ENCODE measurements at places on chromosomes 16 and 17. TPM values are rescaled to one million over a fixed set of nuclear protein-coding genes. Genes with fewer than 3 reads are reported as not detected.

- DNase-seq = no peak
Measured at GRCh38 chr17:40561871-40562611, 3.2 kb downstream of the CCR7 start.

DNA sequence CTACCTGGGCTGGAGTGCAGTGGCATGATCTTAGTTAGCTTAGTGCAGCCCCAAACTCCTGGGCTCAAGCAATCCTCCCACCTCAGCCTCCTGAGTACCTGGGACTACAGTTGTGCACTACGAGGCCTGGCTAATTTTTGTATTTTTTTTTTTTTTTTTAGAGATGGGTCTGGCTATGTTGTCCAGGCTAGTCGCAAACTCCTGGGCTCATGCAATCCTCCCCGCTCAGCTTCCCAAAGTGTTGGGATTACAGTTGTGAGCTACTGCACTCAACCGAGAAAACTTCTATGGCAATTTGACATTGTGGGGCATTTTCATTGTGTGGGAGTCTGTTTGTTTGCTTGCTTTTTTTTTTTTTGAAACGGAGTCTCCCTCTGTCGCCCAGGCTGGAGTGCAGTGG is 30.0 kb downstream of the CRISPLD2 start:
- no peak for DNase-seq

DNA sequence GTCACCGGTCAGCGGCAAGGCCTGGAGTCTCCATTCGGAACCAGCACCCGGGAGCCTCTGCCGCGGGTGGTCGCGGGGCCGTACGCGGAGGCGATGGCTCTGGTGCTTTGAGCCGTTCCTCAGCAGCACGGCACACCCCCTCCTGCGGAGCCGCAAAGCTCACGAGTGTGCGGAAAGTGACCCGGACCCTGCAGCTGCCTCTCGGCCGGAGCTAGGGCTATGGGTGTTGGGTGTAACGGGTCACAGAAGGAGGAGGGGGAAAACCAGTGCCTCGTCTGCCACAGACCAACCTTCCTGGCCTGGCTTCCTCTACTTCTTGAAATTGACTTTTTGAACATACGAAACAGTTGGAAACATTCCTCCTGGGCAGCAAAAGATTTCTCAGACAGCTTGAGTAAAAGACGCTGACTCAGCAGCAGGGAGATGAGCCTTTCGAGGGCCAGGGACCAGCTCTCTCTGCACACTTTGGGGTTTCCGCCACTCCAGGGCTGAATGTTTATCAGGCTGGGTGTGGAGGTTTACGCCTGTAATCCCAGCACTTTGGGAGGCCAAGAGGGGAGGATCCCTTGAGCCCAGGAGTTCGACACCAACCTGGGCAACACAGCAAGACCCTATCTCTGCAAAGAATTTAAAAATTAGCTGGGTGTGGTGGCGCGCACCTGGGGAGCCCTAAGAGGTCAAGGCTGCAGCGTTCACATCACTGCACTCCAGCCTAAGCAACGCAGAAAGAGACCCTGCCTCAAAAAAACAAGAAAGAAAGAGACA is 26.4 kb upstream of the PITPNA start:
- DNase-seq = no peak

- DNase-seq = no peak
Measured at GRCh38 chr16:86337138-86337537, 173.2 kb upstream of the FOXF1 start.

DNA sequence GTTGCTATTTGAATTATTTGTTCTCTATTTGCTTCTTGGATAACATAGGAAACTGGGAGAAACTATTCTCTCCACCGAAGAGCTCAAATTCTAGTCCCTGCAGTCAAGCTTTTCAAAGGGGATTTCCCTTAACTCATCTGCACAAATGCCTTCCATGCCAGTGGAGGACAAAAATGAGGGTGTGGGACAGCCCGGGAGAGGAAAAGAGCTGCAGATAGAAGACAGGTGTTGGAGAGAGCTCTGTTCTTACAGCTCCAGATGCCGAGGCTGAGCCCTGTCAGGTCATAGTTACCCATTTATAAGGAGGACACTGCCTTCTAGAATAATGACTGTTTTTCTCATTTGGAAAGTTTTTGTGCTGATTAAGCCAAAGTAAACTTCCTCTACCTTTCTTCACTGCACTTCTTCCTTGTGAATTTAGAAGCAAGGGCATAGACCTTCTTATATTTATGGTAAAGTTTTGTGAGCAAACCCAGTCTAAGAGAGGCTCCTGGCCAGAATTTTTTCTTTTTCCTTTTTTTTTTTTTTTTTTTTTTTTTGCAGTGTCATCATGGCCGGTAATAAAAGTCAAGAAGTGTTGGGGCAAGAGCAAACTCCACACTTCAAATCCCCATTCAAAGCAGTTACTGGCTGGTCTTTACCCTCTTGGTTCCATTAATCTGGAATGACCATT is 177.2 kb downstream of the ABCC12 start:
- DNase-seq = no peak

DNA sequence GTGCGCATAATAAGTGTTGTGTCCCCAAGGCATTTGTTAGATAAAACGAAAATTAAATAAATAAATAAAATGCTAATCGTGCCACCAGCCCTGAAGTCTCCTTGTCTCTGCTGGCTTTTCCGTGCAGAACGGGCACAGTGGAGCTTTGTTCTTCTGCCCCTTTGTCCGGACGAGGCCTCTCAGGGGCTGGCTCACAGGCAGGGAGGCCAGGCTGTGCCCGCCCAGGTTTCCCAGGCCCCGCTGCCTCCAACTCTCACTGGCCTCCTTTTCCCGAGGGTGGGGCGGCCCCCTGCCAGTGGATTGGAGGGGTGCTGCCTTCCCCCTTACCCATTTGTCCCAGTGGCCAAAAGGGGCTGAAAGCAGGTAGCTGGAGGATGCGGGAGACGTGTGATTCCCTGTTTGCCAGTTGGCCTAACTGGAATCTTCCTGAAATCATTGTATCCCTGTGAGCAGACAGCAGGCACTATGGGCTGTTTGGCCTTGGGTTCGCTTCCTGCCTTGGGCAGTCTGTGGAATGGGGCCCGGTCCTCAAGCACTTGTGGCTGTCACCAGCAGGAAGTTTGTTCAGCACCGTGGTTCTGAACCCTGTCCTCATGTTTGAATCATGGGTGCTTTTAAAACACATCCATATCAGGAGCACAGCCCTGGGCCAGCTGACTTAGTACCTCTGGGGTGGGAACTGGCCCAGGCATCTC is 64.4 kb downstream of the KSR1 start:
- no peak for DNase-seq

- DNase-seq = no peak
Measured at GRCh38 chr17:59844884-59845594, 47.7 kb downstream of the TUBD1 start.

DNA sequence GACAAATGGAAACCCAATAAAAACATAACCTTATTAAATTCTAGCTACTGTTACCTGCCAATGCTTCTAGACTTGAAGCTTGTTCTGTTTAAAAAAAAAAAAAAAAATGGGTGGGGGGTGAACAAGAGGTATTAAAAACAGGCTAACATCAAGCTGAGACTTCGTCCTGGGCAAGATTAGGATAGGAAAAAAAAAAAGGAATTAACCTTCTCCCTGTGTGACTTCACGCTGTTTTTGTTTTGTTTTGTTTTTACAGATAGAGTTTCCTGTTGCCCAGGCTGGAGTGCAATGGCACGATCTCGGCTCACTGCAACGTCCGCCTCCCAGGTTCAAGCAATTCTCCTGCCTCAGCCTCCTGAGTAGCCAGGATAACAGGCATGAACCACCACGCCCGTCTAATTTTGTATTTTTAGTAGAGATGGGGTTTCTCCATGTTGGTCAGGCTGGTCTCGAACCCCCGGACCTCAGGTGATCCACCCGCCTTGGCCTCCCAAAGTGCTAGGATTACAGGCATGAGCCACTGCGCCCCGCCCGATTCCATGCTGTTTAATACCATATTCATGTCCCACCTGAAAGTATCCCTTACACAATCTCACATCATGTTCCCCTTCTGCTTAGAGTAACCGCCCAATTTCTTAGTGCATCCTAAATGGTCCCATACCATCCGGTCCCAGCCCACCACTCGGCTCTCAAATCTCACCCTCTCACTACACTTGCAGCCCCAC is 2.2 kb downstream of the USP31 start:
- DNase-seq = no peak

DNA sequence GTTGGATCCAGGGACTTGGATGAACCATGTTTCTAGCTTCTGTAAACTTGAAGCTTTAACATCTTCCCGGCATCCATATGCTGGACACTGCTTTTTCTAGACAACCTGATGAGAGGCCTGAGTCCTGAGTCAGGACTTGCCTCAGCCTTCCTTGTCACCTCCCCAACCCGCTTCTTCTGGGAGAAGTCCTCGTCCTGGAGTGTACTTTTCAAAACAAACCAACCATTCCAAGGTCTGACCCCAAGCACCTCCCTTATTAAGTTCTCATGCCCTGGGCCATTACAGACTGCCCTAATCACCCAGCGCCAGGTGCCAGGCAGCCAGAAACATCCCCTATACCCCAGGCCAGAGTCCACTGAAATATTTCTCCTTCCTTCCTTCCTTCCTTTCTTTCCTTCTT is 59.4 kb downstream of the CLEC19A start:
- no peak for DNase-seq

DNA sequence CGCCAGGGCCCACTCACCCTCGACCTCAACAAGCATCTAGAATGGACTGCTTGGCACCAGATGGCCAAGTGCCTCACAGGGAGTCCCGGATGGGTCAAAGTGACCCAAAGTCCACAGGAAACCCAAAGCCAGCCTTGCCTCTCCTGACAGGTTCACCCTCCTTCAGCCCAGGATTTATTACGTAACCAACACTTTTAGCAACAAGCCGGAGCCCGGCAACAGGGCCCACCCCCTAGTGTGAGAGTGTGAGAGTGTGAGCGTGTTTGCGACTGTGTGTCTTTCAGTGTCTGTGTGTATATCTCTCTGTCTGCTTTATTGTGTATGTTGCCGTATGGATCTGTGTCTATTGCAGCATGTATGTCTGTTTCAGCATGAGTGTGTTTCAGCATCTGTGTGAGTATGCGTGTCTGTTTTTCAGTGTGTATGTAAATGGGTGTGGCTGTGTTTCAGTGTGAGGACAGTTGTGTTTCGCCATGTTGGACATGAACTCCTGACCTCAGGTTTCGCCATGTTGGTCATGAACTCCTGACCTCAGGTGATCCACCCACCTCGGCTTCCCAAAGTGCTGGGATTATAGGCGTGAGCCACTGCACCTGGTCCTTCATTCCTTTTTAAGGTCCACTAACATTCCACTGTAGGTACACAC is 13.7 kb upstream of the PEMT start:
- DNase-seq = no peak

DNA sequence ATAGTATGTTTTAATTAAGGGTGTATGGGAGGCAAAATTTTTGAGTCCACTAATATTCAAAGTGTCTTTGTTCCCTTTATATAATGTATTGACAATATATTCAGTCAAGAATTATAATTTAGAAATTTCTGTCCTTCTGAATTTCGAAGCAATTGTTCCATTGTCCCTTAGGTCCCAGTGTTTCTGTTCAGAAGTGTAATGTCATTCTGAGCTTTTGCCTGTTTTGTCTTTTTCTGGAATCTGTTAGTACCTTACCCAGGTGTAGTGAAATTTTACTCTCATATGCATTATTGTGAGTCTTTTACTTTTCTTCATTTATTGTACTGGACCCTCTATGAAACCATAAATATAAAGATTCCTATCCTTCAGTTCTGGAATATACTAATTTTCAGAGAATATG is 505.7 kb upstream of the KIF2B start:
- no peak for DNase-seq

- DNase-seq = no peak
Measured at GRCh38 chr17:83086199-83086880, 6.9 kb downstream of the METRNL start.

- DNase-seq = no peak
Measured at GRCh38 chr17:48001197-48001596, 30.3 kb downstream of the CDK5RAP3 start.

DNA sequence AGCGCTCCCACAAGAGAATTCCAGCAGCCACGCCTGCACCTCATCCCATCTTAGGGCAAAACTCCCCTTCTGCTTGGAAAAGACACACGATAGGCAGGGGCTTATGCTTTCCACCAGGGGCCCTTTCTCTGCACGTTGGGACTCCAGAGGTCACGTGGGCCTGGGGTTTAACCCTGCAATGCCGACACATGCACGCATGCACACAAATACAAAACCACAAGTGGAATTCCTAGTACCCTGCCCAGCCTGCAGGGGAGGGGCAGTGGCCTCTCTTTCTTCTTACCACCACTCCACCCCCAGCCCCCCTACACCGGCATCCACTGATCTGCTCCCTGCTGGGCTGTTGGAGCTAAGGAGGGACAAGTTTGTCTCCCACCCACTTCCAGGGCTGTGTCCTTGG is 16.8 kb upstream of the CCDC182 start:
- no peak for DNase-seq

- DNase-seq = peak; percentile 68
Measured at GRCh38 chr17:81142301-81143199, 22.8 kb upstream of the PVALEF start.

- DNase-seq = no peak
Measured at GRCh38 chr17:39603304-39604016, 4.3 kb downstream of the NEUROD2 start.

DNA sequence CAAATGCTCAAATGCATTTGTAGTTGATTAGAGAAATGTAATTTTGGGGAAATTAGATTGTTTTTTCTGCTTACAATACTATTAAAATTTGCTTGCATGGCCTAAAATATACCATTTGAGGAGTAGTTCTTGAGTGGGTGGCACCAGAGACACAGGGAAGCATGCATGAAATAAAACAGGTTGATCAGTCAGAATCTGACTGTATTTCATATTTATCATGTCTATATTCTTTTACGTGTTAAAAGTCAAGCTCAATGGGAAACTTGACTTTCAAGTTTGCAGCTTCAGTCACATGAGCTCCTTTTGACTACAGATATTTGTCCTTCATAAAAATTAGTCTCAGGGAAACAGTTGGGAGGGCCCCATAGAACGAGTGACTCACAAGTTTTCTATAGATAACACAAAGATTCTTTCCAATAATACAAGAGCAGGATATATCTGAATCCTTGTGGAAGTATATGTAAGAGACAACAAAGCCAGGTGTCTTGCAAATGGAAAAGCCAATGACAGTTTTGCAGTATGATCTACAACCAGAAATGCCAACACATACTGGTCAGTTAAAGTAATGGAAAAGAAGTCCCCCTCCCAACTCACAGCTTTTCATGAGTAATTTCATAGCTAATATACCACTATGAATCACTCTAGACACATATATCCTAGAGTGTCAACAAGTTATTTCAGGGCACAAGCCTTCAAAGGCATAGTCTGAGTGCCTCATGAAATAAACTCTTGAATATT is 42.2 kb upstream of the CORO6 start:
- no peak for DNase-seq

GRCh38 chr17:3615160-3615870 is 6.1 kb upstream of the TRPV1 start:
- no peak for DNase-seq

PPY gene
- 0.34 TPM for polyA plus RNA-seq

NATD1 gene
- 15.2 TPM for polyA plus RNA-seq

C16orf74 gene
- polyA plus RNA-seq = 3.2 TPM

SLC12A3 gene
- polyA plus RNA-seq = 36.4 TPM

TP53TG3 gene
- polyA plus RNA-seq = not detected

PARD6A gene
- polyA plus RNA-seq = 2.5 TPM

ZP2 gene
- 0.13 TPM for polyA plus RNA-seq

TRPV3 gene
- polyA plus RNA-seq = 0.61 TPM

BLMH gene
- 80.9 TPM for polyA plus RNA-seq

PLA2G10 gene
- 0.20 TPM for polyA plus RNA-seq

LLGL2 gene
- polyA plus RNA-seq = 59.3 TPM

SCARF1 gene
- polyA plus RNA-seq = 9.0 TPM

ARMC7 gene
- 17.8 TPM for polyA plus RNA-seq

CCL8 gene
- polyA plus RNA-seq = 0.21 TPM

ITGB4 gene
- 15.0 TPM for polyA plus RNA-seq

NEUROD2 gene
- polyA plus RNA-seq = 0.04 TPM

PYDC1 gene
- polyA plus RNA-seq = not detected

Measured in right renal pelvis (tissue), 4 donors.